ENCODE measurements at places on chromosomes 4 and X. TPM values are rescaled to one million over a fixed set of nuclear protein-coding genes. Genes with fewer than 3 reads are reported as not detected.

DNA sequence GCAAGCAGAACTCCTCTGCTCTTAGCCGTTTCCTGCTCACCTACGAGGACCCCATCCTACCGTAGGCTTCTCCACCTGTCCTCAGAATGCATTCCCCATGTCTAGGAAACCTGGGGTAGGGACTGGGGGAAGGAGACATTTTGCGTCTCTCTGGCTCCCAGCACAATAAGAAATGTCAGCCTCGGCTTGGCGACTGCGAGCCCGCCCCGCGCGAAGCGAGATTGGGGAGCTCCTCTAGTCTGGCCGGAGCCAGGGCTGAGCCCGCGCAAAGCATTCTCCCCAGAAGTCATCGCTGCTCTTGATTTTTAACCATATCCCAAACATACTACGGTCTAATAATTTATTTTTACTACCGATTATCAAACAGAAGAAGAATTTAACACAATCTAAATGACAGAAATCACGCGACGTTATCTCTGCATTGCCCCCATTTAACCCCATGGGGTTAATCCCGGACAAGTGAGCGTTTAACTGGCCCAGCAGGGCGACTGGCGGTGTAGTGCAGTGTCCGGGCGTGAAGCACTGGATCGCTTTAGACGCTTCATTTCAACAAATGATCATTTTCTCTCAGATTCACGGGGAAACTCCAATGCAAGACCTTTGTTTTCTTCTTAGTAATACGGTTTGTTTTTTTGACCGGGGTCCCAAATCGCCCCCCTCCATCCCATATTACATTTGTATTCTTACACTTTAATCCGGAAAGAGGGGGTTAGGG is 8.0 kb upstream of the PITX2 start:
- DNase-seq = no peak

DNA sequence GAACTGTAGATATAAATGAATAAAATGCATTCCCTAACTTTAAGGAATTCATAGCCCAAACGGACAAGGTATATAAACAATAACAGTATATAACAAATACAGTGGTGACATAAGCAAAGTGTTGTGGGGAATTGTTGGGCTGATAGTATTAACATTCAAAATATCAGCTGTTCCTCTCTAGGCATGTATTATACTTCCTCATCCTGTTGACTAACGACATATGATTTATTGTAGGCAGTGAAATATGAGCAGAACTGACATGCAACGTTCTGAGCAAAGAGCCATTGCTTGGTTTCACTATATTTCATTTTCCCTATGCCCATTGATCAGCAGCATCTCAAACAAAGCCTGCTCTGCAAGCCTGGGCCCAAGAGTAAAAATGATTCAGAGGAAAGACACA is 143.9 kb downstream of the PTCHD1 start:
- DNase-seq = no peak

DNA sequence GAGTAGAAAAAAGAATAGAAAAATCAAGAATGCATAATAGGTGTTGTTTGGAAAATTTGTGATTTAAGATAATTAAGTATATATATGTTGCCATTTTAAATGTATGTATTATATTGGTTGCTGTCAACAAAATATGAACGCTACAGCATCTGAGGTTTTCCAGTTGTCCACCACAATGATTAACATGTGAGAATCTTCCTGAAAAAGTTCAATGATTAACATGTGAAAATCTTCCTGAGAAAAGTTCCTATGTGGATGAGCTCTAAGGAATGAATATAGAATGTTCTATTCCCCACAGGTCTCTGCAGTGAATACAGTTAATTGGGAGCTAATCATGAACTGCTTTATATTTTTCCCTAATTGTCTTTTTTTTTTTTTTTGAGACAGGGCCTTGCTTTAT is 214.7 kb downstream of the CBR4 start:
- DNase-seq = no peak

- DNase-seq = peak; percentile 71
Measured at GRCh38 chr4:187128222-187128621, 404.6 kb upstream of the FAT1 start.

DNA sequence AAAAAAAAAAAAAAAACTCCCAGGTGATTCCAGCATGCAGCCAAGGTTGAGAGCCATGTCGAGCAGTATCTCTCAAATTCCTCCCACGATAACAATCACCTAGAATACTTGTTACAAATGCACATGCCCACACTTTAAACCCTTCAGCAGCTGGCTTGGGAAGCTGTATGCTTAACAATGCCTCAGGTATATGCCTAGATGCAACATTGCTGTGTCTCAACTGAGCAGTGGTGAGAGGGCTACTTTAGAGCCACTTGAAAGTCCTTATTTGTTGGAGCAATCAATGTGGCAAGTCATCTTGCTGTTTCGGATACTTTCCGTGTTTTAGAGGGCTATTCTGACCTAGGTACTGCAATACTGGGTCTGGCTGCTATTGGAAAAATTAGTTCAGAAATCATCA is 487.4 kb downstream of the INPP4B start:
- no peak for DNase-seq

DNA sequence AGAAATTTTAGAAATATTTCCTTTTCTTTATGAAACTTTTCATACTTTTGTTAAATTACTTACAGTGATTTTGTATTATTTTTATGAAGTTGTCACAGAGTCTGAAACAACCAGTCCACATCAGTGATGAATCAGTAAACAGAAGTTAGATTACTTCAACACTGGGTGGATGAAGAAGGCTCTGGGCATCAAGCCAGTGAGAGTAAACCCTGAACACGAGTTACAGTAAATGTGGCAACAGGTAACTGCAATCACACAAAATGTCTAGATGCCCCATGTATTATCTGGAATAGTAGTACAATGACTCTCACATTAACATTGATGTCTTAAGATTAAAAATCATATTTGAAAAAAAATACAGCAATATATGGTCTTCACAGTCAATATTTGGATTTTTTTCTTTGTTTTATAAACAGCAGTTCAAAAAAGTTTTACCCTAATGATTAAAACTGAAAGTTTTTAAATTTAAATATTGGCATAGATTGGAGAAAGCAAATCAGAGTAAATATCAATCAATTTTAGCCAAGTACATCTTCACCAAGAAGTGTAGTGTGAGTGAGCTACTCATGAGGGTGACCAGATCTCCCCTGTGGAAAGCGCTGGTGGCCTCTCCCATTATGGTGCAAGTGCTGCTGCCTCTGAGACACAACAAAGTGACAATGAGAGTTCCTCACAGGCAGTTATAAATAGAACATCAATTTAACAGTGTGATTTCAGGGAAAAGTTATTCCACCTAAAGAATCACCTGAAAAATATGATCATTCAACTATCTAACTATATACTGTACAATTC is 63.2 kb upstream of the UGT2B7 start:
- DNase-seq = no peak

GRCh38 chr4:4923201-4923600 is 63.7 kb downstream of the MSX1 start:
- DNase-seq = no peak

GRCh38 chr4:159685340-159686092 is 582.6 kb downstream of the RAPGEF2 start:
- DNase-seq = no peak

GRCh38 chr4:184263910-184264732 is 46.4 kb upstream of the ENPP6 start:
- DNase-seq = peak; percentile 98

GRCh38 chr4:142535009-142535408 is 311.1 kb downstream of the INPP4B start:
- peak; percentile 79 for DNase-seq

DNA sequence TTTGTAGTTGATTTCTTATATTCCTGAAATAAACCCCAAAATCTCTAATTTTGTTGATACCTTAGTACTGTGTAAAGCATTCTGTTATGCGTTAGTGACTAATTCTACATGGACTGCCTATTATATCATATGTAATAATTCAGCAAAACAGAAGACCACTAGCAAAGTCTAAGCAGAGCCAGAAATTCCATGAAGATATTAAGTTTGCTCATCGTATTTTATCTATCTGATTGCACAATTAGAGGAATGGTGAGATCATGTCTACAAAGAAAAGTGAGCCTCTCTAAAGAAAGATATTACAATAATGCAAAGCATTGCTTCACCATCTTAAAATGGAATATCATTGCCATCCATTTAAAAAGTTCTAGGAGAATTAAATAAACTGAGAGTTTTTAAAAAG is 374.6 kb upstream of the SLC7A11 start:
- peak; percentile 62 for DNase-seq

GRCh38 chrX:137052643-137053235 is 18.9 kb upstream of the GPR101 start:
- DNase-seq = peak; percentile 20

GRCh38 chr4:170214101-170214500 is 124.3 kb upstream of the AADAT start:
- DNase-seq = no peak

DNA sequence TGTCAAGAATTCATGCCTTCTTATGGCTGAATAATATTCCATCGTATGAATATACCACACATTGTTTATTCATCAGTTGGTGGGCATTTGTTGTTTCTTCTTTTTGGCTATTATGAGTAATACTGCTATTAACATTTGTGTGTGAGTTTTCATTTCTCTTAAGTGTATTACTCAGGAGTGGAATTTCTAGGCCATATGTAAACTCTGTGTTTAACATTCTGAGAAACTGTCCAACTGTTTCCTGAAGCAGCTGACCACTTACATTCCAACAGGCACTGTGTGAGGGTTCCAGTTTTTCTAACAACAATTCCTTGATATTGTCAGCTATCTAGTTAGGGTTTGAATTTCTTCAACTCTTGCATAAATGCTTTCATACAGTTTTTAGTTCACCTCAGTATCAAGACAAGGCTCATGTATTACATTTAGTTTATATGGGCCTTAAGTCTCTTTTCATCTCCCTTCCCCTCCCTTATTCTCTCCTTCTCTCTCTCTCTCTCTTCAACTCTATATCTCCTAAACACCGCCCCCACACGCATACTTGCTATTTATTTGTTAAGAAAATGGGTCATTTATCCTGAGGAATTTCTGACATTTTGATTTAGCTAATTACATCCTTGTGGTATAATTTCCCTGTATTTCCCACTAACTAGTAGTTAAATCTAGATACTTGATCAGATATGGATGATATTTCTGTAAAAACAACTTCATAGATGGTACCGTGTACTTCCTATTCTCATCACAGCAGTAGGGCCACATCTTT is 77.4 kb downstream of the WDR19 start:
- peak; percentile 56 for DNase-seq

- DNase-seq = no peak
Measured at GRCh38 chr4:8370835-8371595, 69.5 kb downstream of the ACOX3 start.

DNA sequence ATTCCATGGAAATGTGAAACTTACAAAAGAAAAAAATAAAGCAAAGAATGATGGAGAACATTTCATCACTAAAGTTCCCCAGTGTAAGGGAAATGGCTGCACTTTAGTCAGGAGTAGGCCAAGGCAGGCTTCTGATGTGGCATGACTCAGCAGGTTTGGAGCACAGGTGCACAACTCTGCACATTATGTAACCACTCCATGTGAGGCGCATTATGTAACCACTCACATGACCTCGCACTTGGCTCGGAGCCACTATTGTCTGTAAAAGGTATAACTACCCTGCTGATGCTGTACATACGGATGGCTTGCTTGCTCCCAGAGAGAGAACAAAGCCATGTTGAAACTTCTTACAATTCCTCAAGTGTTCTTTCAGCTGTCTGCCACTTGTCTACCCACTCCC is 727.6 kb downstream of the TRAM1L1 start:
- peak; percentile 2 for DNase-seq

DNA sequence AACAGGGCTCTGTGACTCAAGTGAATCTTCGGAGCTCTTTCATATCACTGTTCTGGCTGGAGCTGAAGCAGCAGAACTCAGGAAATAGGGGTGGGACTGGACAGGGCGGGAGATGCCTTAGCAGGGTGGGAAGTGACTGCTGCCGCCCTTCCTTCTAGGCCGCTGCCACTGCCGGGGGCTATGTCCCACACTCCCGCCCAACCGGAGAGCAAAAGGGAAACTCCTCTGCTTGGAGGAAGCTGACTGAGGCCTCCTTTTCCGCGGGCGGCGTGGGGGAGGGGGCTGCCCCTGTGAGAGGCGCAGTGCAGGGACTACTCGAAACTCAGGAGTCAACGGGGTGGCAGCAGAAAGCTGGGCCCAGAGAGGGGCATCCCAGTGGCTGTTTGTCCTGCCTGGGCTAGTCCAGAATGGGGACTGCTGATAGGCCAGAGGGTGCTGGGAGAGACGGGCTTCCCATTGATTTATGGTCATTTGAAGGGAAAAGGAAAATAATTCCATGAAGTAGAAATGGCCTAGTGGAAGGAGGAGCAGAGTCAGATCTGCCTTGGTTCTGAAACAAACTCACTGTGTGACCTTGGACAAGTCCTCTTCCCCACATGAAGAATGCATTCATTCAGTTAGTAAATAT is 36.9 kb downstream of the STARD8 start:
- no peak for DNase-seq

- DNase-seq = no peak
Measured at GRCh38 chr4:140628016-140628415, 59.3 kb upstream of the UCP1 start.

DNA sequence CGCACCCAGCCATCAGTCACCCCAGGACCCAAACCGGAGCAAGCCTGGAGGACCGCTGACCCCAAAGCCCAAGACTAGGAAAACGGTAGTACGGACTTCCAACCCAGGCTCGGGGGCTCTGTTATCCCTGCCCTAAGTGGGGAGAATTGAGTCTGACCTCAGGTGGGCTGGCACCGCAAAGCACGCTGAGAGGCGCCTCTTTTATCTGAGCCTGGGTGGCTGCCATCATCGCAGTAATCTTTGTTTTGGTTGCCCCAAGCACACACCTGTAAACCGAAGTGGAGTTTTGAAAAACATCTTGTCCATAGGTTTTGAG is 894 bp upstream of the SH3RF1 start:
- DNase-seq = no peak

GRCh38 chr4:140297221-140297570 is 76.2 kb upstream of the SCOC start:
- peak; percentile 71 for DNase-seq

GRCh38 chr4:163590619-163591264 is 96.3 kb downstream of the TMA16 start:
- DNase-seq = no peak

GRCh38 chr4:94470132-94470531 is 18.4 kb downstream of the PDLIM5 start:
- no peak for DNase-seq

RBM41 gene
- total RNA-seq = 23.3 TPM

SLITRK4 gene
- total RNA-seq = not detected

GABRG1 gene
- not detected for total RNA-seq

CT55 gene
- total RNA-seq = not detected

CLDN22 gene
- total RNA-seq = not detected

SLC16A2 gene
- total RNA-seq = 55.3 TPM

UPF3B gene
- 3.3 TPM for total RNA-seq

GCNA gene
- total RNA-seq = 2.2 TPM

OTUD6A gene
- not detected for total RNA-seq

GAGE12J gene
- total RNA-seq = not detected

Measured in GM23248 (cell line).